ENCODE measurements at places on chromosomes 2 and 18. TPM values are rescaled to one million over a fixed set of nuclear protein-coding genes. Genes with fewer than 3 reads are reported as not detected.

The IMPA2 gene
- 83.7 TPM for total RNA-seq

The PCBP1 gene
- 156 TPM for total RNA-seq

The MAP4K4 gene
- 19.7 TPM for total RNA-seq

GRCh38 chr2:96088340-96089335, 27.7 kb downstream of the ADRA2B start:
- no peak for DNase-seq

DNA sequence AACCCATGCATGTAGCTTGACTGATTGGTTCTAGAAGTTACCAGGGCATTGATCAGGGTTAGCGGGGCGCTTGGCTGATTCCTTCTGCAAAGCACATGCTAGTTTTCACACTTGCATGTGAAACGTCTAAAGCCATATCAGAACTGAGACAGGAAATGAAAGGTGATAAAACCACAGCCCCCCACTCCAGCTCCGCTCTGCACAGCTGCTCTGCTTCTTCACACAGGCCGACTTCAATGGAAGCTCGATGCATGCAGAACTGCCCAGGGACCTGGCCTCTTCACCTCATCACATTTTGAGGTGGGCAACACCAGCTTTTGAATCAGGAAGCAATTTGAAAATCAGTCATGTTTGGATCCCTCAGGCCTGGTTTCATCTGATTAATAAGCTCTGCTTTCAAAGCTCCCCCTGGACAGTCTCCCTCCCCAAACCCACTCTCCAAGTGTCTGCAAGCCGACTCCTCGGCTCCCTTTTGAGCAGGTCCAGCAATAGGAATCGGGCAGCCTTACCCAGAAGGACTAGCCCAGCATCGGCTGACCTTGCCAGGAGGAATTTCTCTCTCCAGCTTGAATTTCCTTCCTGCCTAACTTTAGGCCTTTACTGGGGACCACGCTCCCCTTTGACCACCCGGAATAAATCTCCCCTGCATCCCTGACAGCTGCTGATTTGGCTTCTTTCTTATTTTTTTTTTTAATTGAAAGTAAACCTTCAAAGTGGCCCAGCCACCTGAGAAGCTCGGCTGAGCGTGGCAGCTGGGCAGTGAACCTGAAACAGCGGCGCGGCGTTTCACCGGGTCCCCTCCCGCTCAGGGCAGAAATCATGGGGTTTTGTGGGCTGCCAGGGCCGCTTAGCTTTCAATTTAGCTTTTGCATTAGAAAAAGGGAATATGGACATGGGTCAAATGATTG, 31.7 kb downstream of the HRH4 start:
- no peak for DNase-seq

- no peak for DNase-seq
These were observed 39.5 kb upstream of the LBH start for GRCh38 chr2:30191819-30192271.

DNA sequence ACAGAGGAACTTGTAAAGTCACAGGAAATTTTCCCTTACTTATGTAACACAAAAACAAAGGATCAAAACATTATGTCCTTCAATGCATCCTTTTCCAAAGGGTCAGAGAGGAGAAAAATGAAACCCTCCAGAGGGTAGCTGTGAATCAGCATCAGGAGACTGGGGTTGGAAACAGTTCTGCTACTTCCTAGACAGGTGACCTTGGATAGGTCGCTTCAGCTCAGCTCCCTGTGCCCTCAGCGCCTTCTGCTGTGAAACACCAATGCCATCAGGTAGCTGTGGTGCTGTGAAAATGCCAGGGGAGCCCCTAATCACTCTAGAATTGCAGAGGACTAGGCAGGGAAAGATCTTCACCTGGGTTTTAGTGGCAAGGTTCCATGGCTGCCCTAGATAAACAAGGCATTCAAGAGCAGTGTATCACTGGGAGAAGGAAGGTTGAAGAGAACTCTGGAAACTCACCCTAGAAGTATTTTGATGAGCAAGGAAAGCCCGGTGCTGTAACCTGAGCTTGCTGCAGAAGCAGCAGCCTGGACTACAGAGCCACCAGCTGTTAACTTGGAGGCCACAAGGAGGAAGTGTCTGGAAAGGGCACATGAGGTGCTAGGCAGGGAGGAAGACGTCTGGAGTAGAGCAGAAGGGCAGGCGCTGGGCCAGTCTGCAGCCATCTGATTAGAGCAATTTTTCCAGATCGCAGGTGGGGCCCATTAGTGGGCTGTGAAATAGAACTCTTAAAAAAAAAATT, 100.7 kb upstream of the MCFD2 start:
- DNase-seq: peak; percentile 89

GRCh38 chr2:217900010-217900779, 102.6 kb downstream of the TNS1 start:
- DNase-seq: no peak

DNA sequence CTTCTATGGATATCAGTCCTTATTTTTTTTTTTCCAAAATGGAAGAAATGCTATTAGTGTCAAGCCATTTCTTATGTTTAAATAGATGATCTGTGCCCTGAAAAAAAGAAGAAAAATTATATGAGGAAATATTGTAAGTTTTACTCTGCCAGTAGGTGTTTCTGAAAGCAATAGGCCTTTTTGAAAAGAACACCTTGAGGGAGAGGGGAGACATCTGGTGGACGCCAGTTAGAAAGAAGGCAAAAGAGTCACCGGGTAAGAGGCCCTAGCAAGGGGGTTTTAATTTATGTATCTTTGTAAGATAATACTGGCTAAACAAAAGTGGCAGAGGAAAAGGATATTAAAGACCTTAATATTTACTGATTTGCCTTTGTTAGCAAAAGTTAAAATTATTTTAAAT, 56.1 kb downstream of the DYNAP start:
- peak; percentile 76 for DNase-seq

DNA sequence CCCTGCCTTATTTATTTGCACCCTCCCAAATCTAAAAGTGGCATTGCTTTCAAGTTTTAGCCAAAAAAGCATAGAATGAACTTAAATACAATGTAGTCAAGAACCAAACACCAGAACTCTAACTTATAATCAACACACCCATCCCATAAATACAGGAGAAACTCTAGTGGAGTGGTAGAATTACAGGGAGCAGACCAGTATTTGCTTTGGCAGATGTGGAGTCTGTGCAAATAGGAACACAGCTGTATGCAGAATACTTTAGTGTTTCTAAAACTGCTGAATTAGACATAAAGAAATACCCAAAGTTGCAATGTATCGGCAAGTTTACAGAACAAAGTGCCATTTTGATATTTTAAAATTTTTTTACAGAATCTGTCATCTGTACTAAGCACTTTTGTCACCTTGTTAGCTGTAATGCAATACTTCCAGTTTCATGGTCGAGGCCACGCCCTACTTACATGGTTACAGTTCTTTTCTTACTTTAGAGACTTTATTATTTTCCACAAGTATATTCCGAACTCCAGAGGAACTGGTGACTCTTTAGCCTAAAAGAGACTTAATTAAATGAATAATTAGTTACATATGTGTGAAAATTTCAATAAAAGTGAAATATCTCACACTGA, 23.7 kb upstream of the COL5A2 start:
- DNase-seq: no peak

- no peak for DNase-seq
These were observed 365 bp upstream of the RAMP1 start for GRCh38 chr2:237859082-237859433.

All from hematopoietic multipotent progenitor cell (in vitro differentiated cells).